Parietal lobe (tissue), 2 donors: ENCODE measurements at places on chromosomes 2 and 18. TPM values are rescaled to one million over a fixed set of nuclear protein-coding genes. Genes with fewer than 3 reads are reported as not detected.

The KCNG2 gene
- 0.31 TPM for total RNA-seq

The TMEM17 gene
- total RNA-seq = 1.9 TPM

The MYOM1 gene
- 2.2 TPM for total RNA-seq

The CNPPD1 gene
- total RNA-seq = 27.5 TPM

The C2orf78 gene
- total RNA-seq = not detected

The APOB gene
- total RNA-seq = 0.94 TPM

The C2orf76 gene
- 8.8 TPM for total RNA-seq

The KCNS3 gene
- total RNA-seq = 1.9 TPM

The MAL gene
- total RNA-seq = not detected

The MYO5B gene
- total RNA-seq = 39.4 TPM

The ATG16L1 gene
- total RNA-seq = 59.5 TPM

The GORASP2 gene
- 25.4 TPM for total RNA-seq

The SULT1C4 gene
- 11.9 TPM for total RNA-seq

The GAL3ST2 gene
- 1.3 TPM for total RNA-seq
